ENCODE measurements at places on chromosomes 7 and 10.

DNA sequence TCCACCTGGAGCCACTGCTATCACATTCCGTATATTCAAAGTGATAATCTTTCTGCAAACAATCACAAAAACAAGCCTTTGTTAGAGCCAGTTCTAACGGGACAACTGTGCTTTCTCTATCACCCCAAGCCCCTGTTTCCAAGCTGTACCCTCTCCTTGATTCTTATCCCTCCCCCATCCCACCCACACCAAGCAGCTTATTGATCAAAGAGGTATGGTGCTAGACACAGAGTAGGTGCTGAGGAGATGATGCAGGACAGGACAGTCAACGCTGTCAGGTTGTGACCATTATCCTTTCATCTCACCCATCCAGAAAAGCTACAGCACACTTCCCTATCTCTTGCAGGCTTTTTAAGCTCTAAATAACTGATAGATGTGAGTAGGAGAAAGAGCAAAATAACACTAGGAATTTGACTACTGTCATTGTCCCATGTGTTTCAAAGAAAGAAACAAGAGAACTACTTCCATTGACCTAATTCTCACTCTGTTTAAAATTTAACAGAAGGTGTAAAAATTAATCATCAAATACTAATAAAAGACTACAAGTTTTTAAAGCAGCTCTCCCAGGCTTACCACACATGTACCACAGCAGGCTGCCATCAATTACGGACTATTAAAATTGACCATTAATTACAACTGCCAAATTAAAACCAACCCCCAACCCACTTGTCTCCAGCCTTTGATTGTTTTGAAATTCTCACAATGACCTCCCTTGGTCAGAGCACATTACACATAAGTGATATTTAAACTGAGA, 94.3 kb downstream of the ELAPOR2 start:
- DNase-seq, result no peak

DNA sequence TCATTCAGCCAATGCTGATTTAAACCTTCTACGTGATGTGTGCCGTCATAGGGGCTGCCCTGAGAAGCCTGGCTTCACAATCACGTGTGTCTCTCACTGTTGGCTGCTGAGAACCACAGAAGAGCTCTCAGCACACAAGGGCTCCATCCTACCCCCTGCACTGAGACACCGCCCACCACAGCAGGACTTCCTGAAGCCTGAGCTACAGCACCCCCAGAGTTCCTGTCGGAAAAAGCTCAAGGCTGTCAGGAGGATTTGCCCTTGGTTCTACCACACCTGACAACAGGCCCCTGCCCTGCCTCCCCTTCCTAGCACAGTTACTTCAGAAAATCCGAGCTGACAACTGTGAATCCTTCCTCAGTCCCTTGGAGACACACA, 191.9 kb downstream of the MAD1L1 start:
- peak; percentile 52 for DNase-seq

DNA sequence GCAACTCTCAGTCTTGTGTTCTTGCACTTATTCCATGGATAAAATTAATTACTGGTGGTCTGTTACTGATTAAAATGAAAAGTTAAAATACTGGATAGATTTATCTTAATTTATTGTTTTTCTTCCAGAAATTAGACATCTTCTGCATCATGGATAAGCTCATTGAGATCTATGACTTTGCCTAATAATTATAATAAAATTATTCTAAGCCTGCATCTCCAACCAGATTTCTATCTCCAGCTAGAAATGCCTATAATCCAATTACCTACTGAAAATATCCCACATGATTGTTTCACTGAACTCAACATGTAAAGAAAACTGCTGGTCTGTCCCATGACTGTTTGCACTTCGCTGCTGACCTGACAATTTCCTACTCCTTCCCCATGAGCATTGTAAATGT, 88.3 kb upstream of the ACBD5 start:
- DNase-seq, result no peak

GRCh38 chr7:96654630-96655188, 54.9 kb downstream of the SEM1 start:
- DNase-seq, result no peak

DNA sequence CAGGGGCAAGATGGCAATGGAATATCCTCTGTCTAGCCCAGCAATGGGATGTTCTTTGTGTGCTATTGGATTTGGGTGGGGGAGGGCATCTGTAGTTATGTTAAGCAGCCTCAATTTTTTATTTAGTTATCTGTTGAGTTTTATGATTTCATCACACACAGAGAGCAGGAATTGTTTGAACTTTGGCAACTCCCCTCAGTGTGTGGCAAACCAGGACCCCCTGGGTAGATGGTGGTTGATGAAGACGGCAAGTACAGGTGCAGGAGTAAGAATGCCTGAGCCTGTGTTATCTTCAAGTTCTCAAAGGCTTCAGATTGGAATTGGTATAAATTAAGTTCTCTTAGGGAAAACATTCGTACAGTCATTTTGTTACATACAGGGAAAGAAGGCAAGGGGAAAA, 142.4 kb upstream of the SAMD8 start:
- DNase-seq, result no peak

- no peak for DNase-seq
Measured at GRCh38 chr7:121595758-121596696, 199.9 kb upstream of the FAM3C start.

GRCh38 chr10:132809232-132810140, 23.5 kb upstream of the NKX6-2 start:
- DNase-seq, result no peak

- no peak for DNase-seq
Measured at GRCh38 chr7:44114586-44115310, 8.6 kb downstream of the POLD2 start.

DNA sequence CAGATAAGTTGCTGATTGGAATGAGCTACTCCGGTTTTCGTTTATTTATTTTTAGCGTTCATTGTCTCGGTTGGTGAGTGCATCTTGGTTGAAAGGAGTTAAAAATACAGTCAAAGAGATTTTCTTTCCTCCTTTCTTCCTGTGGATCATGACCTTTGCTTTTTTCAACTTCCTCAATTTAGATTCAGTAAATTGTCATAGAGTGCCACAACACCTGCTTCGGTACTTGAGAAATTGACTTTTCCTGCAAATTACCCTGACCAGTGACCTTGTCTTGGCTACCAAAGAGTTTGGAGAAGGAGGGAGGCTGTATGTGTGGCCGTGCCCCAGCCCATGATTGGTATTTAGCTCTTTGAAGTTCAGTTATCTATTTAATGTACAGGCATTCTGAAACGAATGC, 128.7 kb downstream of the FAM204A start:
- no peak for DNase-seq

DNA sequence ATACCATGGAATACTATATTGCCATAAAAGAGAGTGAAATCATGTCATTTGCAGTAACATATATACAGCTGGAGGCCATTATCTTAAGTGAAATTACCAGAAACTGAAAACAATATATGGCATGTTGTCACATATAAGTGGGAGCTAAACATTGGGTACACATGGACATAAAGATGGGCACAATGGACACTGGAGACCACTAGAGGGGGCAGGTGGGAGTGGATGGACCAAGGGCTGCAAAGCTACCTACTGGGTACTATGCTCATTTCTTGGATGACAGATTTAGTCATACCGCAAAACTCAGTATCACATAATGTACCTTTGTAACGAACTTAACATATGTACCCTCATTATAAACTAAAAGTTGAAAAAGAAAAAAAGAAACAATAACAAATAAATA, 1167.6 kb downstream of the NXPH1 start:
- DNase-seq, result no peak

Data from activated CD4-positive, alpha-beta T cell treated with anti-CD3 and anti-CD28 coated beads for 36 hours (primary cell).